ENCODE measurements at places on chromosomes 16 and 17.
A peak's percentile ranks its signal among the peaks of the same experiment; 100 is the strongest.

- DNase-seq, result no peak
These were observed 70.6 kb downstream of the CYB5B start for GRCh38 chr16:69494991-69495392.

DNA sequence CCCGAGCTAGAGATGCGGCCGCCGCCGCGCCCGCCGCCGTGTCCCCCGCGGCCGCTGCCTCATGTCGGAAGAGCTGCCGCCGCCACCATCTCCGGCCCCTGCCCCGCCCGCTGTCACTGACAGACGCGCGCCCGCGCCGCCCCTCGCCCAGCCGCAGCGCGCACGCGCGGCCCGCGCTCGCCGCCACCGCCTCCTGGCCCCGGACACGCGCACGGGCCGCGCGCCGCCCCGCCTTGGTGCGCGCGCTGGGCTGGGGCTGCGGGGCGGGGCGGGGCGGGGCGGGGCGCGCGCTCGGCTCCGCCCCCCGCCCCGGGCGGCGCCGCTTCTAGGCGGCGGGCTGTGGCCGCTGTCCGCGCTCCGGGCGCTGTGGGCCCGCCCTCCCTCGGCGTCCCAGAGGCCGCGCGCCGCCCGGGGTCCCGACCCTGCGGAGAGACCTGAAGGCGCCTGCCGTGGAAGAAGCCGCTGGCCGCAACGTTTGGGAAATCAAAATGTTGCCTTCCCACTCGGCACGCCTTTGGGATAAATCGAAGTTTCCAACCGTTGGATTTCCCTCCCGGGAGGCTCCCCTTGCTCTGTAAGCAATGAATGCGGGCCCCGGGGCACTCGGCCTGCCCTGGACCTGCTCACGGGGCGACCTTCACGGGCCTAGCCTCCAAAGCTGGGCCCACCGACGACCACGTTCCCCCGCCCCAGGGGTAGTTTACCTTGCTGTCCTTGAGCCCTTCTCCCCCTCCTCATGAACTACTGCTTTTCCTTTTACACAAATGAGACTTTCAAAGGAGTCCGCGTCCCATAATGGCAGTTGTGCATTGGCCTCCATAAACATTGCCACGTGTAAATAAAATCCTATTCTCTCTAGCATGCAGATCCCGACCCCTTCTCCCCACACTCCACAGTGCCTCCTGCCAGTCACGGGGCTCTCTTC is at the start of gene ADCY9:
Gene ADCY9 (minus strand): TSS at position 118 of the 925 bp plus-strand sequence. CDS start 1,000 bp downstream, outside the sequence.
- DNase-seq, result peak; percentile 99

- no peak for DNase-seq
These were observed 1.5 kb downstream of the CYBA start for GRCh38 chr16:88649195-88649923.

- no peak for DNase-seq
These were observed 27.7 kb upstream of the GOSR1 start for GRCh38 chr17:30449480-30449879.

GRCh38 chr16:27795992-27796614 is 246.2 kb downstream of the KATNIP start:
- DNase-seq, result no peak

DNA sequence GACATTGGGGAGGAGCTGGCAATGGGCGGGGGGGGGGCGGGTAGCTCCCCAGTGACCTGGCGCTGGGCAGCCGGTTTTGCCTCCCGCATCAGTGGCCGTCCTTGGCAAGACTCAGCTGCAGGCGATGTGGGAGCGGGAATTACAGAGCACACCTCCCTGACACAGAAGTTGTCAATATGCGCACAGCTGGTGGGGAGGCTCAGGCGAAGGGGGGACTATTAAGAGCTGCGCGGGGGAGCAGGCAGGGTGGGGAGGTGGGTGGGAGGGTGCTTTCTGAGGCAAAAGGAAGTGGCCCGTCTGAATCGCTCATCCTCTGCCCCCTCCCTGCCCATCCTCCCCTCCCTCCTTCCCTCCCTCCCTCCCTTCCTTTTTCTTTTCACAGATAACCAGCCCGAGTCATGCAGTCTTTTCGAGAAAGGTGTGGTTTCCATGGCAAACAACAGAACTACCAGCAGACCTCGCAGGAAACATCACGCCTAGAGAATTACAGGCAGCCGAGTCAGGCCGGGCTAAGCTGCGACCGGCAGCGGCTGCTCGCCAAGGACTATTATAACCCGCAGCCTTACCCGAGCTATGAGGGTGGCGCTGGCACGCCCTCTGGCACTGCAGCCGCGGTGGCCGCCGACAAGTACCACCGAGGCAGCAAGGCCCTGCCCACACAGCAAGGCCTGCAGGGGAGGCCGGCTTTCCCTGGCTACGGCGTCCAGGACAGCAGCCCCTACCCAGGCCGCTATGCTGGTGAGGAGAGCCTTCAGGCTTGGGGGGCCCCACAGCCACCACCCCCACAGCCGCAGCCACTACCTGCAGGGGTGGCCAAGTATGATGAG is 44.0 kb downstream of the SREBF1 start:
- DNase-seq, result peak; percentile 61

DNA sequence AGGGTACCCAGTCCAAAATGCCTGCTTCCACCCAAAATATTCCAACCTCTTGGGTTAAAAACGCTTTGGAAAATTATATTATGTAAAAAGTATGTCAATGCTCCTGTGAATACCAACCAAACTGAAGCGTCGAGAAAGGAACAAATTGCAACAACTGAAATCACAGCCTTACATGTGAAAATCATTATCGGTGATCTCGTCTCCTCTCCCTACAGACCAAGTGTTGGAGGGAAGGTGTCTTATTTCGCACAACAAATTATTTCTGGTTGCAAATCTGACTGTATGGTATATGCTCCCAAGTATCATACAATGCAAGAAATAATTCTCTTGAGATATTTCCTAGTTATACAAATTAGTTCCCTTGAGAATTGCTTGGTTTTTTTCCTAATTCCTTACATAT is 89.3 kb upstream of the CDYL2 start:
- DNase-seq, result no peak

- DNase-seq, result no peak
These were observed 368.8 kb downstream of the SLC39A11 start for GRCh38 chr17:72723711-72724110.

DNA sequence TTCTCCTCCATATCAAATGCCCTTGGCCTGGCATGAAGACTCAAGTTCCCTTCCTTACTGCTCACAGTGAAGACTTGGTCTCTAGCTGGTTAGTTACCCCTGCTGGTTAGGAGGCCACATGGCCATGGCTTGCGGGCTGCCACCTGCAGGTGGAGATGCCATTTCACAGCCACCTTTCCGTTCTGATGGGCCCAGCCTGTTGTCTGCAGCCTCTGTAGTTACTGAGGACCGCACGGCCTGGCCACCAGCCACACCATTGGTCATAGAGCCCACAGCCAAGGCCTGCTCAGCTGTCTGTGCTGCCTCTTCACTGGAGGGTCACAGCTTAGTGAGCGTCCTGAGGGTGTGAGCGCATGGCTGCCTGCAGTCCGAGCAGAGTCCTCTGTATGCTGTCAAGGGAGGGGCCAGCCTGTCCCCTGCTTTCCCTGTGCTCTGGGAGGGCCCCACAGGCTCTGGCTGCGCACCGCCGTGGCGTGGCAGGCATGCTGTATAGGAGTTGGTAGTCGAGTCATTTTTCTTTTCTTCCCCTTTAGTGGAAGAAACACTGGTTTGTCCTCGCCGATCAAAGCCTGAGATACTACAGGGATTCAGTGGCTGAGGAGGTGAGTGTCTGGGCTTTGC is 59.2 kb downstream of the PLD6 start:
- DNase-seq, result peak; percentile 52

GRCh38 chr17:8141741-8142140 is 10.5 kb downstream of the PER1 start:
- no peak for DNase-seq

GRCh38 chr16:1981398-1981836 is at the start of gene NOXO1:
Gene NOXO1 (minus strand): TSS chr16:1981469. CDS start chr16:1981179, 290 bp downstream.
- no peak for DNase-seq

DNA sequence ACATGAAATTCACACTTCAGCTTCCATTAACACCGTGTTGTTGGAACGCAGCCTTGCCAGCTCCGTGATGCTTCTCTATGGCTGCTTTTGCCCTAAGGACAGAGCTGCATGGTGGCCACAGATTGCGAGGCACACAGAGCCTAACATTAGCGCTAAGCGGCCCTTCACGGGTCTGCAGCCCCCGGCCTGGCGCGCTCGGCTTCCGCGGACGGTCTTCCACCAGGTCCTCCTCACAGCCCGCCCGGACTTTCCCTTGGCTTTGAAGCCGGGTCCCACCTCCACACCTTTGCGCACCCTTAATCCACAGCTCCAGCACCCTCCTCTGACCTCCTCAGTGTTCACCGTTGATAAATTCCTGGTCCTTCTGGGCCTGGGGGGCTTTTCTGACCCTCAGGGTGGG is 19.6 kb downstream of the SCGB1C2 start:
- no peak for DNase-seq

- DNase-seq, result no peak
These were observed 306.6 kb upstream of the N4BP1 start for GRCh38 chr16:48916566-48916965.

GRCh38 chr17:50517504-50518383 is 9.5 kb downstream of the MYCBPAP start:
- no peak for DNase-seq

DNA sequence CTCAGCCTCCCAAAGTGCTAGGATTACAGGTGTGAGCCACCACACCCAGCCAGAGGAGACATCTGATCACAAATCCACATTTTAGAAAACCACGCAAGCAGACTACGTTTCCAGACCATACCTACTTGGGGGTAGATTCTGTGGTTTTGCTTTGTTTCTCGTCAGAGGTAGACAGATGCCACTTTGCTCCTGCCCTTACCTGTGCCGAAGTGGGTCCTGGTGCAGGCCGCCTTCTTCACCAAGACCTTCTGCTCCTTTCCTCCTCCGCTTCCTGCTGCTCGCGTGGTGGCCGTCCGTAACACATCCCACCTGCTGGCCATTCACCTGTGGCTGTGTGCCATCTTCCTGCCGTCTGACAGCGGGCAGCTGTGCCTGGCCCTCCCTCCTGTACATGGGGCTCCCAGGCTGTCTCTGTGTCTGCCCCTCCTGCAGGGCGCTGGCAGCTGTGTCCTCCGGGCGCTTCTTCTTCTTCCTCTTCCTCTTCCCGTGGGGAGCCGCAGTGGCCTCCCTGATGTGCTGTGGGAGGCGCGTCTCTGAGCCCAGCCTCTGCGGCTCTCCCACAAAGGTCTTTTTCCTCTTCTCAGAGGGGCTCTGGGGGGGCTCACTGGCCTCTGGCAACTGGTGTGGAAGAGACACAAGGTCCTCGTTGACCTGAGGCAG is 21.2 kb upstream of the CYTH1 start:
- peak; percentile 37 for DNase-seq

DNA sequence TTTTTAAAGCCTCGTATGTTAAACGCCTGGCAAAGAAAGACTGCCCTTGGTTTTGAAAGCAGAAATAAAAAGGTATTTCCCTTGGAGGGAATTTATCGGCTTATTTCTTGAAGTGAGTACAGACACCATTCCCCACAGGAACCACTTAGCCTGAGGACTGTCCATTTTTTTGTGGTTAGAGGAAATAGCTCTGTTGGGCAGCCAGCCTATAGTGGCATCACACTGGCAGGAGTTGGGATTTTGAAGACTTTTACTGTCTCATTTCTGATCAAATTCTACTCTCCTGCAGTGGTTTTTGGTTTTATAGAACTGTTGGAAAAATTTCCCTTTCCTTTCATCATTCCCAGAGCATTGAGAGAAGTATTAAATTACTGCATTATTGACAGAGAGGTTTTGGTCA is 34.1 kb upstream of the CDC6 start:
- no peak for DNase-seq

DNA sequence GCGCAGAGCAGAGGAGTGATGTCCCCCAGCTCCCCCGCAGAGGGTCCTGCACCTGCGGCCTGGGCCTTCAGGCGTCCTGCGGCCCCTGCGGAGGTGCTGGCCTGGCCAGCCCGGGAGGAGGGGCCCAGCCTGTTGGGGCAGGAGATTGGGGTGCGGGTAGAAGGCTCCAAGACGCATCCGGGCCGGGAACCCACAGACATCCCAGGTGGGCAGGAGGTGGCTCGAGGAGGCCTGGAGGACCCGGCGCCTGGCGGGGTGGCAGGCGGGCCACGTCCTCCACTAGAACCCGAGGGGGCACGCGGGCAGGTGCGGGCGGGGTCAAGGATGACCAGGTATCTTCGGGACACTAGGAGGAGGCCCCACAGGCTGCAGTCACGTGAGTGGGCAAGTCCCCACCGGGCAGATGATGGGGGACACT is 647 bp upstream of the SECTM1 start:
- DNase-seq, result no peak

DNA sequence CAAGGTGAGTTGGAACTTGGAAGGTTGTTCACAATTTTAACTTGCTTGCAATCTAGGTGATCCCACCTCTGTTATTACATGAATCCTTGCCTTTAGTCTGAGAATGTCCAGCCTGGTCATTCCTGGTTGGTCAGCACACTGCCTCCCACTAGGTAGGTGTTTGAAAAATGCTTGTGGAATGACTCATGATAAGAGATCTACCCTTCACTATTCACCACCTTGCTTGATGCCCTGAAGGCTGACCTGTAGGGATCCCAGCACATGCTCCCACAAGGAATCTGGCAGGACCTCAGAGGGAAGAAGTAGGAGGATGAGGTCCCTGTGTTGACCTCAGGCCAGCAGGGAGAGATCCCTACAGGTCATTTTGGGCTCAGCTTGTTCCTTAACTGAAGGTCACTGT is 30.2 kb upstream of the ABCA3 start:
- no peak for DNase-seq

DNA sequence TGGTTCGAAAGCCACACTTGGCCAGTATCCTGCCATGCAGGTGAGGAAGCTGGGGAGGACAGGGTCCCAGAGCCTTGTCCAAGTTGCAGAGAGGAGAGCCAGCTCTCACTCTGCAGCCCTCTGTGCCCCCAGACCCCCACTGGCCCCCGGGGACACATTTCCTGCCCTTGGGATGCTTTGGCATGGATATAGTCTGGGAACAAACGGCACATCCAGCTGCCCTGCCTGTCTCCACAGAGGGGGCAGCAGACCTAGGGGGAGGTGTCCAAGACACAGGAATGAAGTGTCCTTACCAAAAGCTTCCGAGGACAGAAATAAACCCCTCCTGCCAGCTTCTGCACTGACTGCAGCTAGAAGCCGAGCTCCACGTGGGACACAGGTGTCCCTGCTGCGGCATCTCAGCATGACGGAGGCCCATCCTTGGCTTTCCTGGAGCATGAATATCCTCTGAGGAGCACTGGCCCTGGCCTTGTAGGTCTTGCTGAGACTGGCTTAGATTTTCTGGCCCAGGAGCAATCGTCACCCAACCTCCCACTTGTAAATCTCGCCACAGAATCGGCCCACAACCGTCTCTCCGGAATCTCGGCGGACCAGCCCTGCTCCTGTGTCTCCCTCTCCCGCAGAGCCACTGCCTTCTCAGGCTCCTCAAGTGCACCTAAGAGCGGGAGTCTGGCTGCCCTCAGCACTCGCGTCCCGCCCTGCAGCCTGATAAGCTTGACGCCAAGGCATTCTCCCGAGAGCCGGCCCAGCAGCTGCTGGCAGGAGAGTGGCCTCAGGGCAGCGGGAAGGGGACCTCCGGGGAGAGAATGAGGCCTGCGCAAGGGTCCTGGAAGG is 1.1 kb upstream of the CAPN15 start:
- no peak for DNase-seq

GRCh38 chr16:72400257-72401083 is 228.5 kb upstream of the PMFBP1 start:
- DNase-seq, result peak; percentile 62

GRCh38 chr17:43171586-43172487 is 823 bp downstream of the NBR1 start:
- DNase-seq, result no peak

All from D341Med (cell line).